Stimulated activated naive CD4-positive, alpha-beta T cell (primary cell): ENCODE measurements at places on chromosomes 4 and X.

GRCh38 chr4:88411491-88412096, 32.9 kb downstream of the HERC6 start:
- DNase-seq: no peak

DNA sequence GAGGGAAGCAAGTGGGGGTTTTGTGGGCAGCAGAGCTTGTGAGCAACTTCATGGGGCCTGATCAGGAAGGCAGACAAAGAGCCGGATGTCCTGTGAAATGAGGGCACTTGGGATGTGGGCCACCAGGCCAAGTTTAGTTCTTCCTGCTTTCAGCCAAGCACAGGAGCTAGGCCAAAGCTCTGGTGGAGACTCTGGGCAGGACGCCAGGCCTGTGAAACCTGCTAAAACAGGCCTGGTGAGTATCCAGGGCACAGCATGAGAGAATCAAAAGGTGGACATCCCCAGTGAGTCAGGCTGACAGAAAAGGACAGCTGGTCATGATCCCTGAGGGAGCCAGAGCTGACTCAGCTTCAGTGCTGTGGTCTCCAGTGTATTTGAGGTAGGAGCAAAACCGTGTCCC, 95.7 kb downstream of the NPNT start:
- no peak for DNase-seq

GRCh38 chr4:55127053-55127452, 1.7 kb upstream of the KDR start:
- DNase-seq: no peak

GRCh38 chr4:181830404-181831035, 412.7 kb upstream of the TENM3 start:
- DNase-seq: no peak
